T-helper 2 cell (primary cell): ENCODE measurements at places on chromosomes 12 and 14.

- no peak for DNase-seq
These were observed 4.3 kb upstream of the IL26 start for GRCh38 chr12:68229956-68230355.

DNA sequence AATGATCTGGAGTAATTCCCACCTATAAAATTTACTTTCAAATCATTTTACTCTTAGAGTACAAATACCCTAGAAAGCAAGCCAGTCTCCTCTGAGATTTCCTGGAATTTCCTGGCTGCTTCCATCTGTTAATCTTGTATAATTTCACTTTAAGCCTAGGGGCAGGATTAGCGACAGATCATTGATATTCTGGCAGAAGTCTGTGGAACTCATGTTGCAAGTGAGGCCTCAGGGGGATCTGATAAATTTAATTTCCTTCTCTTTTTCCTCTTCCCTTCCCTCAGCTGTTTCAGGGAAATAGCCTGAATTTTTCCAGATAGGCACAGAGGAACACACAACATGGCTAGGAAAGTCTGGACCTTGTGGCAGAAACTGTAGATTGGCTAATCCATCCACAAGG is 5.9 kb upstream of the KRT6A start:
- DNase-seq = no peak

GRCh38 chr12:105882404-105882803 is 256.4 kb downstream of the NUAK1 start:
- DNase-seq = no peak

DNA sequence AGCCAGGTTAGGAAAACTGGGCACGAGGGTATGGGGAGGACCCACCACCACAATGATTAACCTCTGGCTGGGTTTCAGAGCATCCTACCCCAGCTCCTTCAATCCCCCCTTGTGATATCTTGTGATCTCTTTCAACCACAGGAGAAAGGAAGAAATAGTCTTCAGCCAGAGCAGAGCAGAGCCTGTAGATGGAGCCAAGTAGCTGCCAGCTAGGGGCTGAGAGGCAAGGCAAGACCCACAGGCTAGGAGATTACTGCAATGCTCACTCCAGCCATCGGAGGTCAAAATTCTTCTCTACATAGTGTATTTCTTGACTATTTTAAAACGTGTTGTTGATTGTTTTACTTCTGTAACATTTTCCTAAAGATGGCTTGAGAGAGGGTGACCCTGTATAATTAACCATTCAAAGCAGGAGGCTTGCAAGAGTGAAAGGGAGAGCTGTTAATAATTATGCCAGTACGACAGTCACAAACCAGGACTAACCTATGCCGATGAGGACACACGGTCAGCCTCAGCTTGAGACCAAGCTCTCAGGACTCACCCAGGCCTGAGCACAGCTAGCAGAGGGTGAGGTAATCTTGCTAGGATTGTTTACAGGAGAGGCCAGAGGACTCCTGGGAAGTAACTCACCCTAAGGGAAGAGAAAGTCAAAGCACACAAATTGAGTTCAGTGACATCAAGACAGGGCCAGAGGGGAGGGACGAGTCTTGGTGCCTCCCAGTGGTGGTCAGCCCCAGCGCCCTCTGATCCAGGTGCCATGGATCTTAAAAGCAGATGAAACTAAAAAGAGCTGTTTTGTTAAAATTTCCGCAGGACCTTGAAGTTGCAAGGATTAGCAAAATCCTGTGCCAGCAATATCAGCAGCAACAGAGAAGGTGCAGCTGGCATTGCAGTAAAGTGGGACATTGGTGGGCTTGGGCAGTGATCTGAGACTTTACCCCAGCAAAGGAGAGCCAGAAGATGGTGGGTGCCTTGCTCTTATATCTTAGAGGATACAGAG is 29.8 kb upstream of the CDKN3 start:
- DNase-seq = no peak

GRCh38 chr14:28398506-28398905 is 368.1 kb upstream of the FOXG1 start:
- DNase-seq = no peak

GRCh38 chr12:66111605-66112004 is 18.9 kb downstream of the LLPH start:
- no peak for DNase-seq

DNA sequence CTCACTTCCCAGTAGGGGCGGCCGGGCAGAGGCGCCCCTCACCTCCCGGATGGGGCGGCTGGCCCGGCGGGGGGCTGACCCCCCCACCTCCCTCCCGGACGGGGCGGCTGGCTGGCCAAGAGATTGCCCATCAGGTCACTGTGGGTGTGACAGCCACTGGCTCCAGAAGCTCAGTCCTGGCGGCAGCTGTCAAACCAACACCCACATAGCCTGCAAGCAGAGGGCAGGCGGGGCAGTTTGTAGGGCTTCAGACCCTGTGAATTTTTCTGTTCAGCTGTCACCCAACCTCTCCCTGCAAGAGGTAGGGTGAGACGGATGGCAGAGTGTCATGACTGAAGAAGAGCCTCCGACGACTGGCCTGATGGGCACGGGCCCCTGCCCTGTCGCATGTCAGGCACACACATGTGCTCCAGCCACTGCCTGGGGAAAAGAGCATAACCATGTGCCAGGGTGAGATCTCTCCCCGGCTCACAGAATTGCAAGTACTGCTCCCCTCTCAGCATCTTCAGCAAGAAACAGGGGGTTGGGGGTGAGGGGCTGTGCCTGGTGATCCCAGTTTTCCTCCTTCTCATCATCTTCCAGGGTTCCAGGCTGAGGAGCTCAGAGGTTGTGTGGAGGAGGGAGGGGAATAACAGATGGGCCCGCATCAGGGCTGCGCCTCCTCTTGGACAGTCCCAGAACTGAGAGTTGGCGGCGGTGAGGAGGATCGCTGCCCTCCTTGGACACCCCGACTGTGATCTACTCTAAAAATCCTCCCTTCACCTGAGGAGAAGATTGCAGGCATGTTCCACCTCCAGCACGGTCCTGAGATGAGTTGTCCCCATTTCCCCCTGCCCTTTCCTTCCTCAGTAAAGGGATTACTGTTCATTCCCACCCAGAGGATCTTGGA is 11.2 kb upstream of the PRPH start:
- no peak for DNase-seq

DNA sequence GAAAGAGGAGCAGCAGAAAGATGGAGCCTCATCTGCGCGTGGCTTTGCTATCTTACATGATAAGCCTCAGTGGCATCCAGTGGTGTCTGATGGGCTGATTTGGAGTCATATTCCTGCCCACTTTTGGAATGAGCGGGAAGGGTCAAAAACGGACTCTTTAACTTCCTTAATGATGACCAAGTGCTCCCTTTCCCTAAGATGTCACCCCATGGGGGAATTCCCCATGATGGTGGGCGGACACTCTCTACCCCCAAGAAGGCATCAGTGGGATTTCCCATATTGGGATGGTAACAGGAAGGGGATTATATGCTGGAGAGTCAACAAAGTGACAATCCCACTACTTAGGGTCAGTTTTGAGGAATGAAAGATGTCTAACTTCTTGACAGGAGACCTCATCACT is 110.9 kb downstream of the GPATCH2L start:
- no peak for DNase-seq

- DNase-seq = no peak
These were observed 44.4 kb downstream of the BICD1 start for GRCh38 chr12:32151086-32151485.

GRCh38 chr12:123050913-123051312 is 70.4 kb downstream of the ARL6IP4 start:
- no peak for DNase-seq

GRCh38 chr12:3299929-3300832 is 190.8 kb upstream of the PRMT8 start:
- peak; percentile 67 for DNase-seq

DNA sequence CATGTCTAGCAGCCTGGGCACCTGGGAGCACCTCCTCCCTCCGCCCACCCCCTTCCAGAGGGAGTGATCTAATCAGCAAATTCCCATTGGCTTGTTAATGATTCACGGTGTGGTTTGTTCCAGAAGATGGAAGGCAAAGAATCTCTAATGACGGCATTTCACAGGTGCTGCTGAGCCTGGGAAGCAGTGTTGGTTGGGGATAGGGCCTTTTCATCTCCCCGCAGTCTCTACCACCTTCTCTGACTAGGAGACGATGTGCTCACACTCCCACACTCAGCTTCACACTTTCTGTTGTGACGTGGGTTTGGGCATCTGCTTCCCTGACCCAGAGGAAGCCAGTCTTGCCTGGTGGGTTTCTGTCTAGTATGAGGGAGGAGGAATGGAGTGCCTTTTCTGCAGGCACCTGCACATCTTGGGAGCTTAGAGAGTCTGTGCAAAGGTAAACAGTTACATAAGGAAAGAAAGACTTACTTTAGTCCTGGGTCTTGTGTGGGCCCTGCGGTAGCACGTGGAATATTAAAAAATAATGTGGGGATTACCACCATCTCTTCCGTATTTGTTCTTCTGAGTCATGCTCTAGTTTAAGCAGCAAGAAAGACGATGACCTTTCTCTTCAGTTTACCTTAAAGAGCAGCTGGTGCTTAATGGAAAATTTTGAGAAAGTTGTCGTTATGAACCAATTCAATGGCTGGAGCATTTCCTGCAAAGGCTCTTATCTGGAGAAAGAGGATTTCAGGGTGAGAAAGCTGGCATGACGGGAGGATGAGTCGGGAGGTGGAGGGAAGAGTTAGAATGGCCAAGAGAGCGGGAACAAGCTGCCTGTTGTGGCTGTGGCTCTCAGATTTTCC is 70.6 kb upstream of the ARHGAP5 start:
- DNase-seq = no peak

GRCh38 chr12:100564090-100564489 is 9.4 kb upstream of the GAS2L3 start:
- DNase-seq = no peak

- no peak for DNase-seq
These were observed 13.9 kb upstream of the AVPR1A start for GRCh38 chr12:63164911-63165310.

- peak; percentile 6 for DNase-seq
These were observed 119.5 kb upstream of the PMCH start for GRCh38 chr12:102317155-102317554.

GRCh38 chr12:30015631-30016337 is 232.0 kb upstream of the TMTC1 start:
- no peak for DNase-seq

- no peak for DNase-seq
These were observed 66.4 kb upstream of the DCN start for GRCh38 chr12:91249054-91249453.

- DNase-seq = no peak
These were observed 19.7 kb upstream of the LRTM2 start for GRCh38 chr12:1800401-1801302.

GRCh38 chr14:75435473-75435872 is 7.7 kb downstream of the JDP2 start:
- no peak for DNase-seq

- peak; percentile 48 for DNase-seq
These were observed 668 bp downstream of the MRPS35 start for GRCh38 chr12:27711317-27711682.

- DNase-seq = no peak
These were observed 127.4 kb upstream of the ATP2B1 start for GRCh38 chr12:89836026-89836425.

- no peak for DNase-seq
These were observed 27.2 kb upstream of the PTPRB start for GRCh38 chr12:70664465-70664881.

DNA sequence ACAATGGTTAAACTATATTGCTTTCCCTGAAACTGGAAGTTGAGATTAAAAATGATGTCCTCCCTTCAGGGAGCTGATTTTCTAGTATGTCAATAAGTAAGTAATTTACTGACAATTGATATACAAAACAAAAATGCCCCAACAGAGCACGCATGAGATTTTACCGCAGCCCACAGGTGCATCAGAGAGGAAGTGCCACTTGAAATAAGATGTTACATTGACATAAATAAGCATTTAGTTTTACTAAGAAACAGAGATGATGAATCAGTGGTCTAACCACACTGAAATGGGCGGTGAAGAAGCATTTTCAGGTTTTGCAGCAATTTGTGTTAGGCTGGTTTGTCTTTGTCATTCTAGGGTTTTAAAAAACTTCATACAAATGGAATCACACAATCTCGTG is 8.8 kb upstream of the CLECL1 start:
- DNase-seq = peak; percentile 69

DNA sequence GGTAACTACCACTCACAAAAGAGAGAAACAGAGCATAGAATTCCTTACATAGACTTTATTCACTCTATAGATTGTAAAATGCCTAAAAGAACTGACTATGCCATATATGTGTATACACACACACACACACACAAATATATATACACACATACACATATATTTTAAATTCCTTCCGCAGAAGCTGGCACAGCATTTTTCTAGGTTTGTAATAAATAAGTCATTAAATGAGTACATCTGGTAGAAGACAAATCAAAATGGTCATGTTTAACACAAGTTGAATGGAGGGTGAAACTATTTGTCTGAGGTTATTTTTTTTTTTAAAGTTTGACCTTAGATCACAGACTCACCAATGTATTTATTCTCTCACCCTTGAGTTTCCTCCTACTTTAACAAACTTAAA is 58.2 kb downstream of the CCER1 start:
- no peak for DNase-seq

DNA sequence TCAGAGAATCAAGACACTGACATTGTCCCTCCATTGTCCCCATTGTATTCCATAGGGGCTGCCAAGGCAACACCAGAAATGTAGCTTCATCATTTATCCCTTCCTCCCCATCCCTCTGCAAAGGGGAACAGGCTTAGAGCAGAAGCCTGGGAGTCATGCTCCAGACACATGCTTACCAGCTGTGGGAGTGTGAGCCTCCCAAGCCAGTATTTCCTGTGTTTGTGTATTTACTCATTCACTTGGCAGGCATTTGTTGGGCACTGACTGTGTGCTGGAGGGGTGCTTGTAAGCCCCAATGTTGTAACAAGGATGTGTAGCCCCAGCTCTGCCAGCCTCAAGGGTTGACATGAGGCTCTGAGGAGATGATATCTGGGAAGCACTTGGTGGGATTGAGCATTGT is 46.0 kb upstream of the TCL1A start:
- DNase-seq = no peak

GRCh38 chr12:132491138-132491663 is 1.2 kb downstream of the FBRSL1 start:
- no peak for DNase-seq

DNA sequence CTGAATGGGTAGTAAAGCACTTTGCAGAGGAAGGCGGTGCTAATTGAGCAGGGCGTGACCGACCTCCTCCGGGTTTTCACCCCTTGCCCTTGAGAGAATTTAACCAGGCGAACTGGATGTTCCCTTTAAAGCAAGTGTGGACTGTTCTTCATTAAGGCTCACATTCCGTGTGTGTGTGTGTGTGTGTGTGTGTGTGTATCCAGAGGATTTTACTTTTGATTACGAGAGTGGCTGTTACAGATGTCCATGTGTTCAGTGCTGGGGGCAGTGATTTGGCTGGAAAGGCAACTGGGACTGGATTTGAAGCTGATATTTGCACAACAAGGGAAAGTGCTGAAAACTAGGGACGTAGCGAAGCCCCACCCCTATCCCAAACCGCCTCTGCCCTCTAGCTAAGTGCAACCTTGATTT is 2.2 kb downstream of the TMEM132C start:
- no peak for DNase-seq

GRCh38 chr12:126952096-126953007 is 1314.6 kb upstream of the TMEM132C start:
- DNase-seq = no peak
